NCI-H1436 (cell line): ENCODE measurements at places on chromosomes 2 and 18.

- DNase-seq = no peak
These were observed 230.4 kb downstream of the FHOD3 start for GRCh38 chr18:36527740-36528455.

DNA sequence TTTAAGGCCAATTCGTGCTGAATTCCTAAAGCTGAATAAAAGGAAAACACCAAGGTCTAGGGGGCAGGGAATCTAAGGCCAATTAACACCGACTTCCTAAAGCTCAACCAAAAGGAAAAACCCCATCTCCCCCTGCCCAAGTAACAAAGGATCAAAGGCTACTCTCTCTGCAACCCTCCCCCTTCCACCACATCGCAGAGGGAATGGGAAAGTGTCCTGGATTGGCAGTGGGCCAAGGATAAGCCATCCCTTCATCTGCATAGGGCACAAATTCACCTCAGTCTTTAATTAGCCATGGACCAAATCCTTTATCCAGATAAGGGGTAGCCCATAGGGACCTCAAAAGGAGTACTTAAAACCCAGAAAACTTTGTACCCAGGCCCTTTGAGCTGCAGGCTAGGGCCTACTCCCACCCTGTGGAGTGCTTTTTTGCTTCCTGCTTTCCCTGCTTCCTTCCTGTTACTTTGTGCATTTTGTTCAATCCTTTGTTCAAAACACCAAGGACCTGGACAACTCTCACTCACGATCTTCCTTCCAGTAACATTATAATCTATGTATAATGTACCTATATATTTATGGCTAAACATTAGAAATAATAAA lies 2119.8 kb upstream of the CELF4 start:
- DNase-seq = no peak

- no peak for DNase-seq
These were observed 224.4 kb upstream of the APCDD1 start for GRCh38 chr18:10230072-10230471.

DNA sequence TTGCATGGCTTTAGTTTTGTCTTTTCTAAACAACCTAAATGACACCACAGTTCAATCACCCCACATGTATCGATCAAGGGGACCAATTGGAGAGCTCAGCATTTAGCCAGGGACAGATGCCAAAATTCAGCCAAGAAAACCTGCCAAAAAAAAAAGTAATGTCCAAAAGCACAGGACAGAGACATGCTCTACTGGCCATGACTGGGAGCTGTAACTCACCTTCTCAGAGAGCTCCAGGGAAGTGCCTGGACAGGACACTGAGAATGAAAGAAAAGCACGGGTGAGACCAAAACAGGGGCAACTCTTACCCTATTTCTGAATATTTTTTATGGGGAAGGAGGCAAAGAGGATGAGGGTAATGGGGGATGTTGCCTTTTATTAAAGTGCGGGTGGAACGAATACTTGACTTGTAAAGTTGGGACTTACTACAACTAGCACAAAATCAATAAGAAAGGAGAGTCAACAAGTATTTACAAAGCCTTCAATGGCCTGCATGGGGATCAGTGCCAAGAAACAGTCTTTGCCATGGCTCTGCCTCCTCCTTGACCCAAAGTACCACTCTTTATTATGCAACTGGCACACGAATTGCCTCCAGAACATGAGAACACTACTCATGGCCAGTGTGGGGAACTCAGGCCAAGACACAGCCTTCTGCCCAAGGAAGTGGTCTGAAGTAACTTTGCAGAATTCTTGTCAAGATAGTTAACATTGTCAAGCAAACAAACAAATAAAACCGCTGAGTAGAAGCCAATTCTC lies 72.9 kb upstream of the HK2 start:
- DNase-seq = no peak

DNA sequence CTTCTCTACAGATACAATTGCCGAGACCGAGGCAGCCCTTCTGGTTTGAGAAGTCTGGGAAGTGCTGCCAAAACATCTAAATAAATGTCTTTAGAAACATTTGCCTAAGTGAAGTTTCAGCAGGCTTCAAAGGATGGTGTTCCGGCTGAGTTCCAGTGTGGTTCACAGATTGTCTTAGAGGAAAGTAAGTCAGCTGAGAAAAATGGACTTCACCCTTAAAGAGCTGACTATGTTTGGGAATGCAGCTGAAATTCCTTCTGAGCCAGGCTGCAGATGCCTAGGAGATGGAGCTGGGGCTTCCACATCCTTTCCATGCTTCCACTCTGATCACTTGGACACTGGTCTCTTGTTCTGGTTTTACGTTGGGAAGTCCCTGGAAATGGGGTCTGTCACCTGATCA lies 83.6 kb downstream of the FHOD3 start:
- DNase-seq = no peak

GRCh38 chr2:174012347-174013314 lies 47.5 kb upstream of the SP3 start:
- DNase-seq = no peak

- no peak for DNase-seq
These were observed 59.0 kb downstream of the RASGRP3 start for GRCh38 chr2:33535421-33535820.

DNA sequence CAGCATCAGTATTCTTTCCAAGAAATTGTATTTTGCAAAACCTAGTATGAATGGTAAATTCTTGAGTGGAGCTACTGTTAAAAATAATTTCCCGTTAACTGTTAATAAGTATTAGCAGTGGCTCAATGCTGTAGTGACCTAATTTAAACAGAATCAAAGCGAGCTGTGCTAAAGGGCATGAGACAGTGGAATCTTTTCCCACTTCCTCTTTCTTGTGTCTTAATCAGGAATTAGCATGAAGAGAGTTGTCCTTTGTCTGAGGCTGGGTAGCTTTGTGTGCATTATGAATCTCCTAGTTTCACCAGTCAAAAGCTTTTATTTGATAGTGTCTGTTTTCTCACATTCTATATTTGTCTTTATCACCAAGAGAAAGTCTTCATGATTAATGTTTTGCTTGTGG lies 298.8 kb upstream of the GCFC2 start:
- DNase-seq = no peak

DNA sequence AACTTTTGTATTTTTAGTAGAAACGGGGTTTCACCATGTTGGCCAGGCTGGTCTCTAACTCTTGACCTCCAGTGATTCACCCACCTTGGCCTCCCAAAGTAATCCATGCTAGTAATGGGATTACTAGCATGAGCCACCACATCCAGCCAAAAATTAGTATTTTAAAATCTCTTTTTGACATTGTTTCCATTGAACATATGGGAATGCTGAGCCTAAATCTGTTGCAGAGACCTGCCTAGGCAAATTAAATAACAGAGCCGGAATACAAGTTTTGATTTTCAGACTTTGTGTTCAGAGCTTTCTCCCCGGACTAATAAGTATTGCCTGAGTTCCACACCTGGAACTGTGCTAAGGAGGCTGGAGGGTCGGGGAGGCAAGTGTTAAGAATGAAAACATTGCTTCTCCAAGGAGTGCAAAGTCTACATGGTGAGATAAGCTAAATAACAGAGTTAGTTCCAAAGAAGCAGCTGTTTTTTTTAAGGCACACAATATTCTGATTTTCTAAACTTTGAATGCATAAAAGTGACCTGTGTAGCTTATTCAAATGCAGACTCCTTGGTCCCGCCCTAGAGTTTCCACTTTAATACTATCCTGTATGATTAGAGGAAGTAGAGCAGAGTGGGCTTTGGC lies 150.6 kb upstream of the CELF4 start:
- DNase-seq = no peak

- no peak for DNase-seq
These were observed 194.8 kb downstream of the TPGS2 start for GRCh38 chr18:36633961-36634412.

DNA sequence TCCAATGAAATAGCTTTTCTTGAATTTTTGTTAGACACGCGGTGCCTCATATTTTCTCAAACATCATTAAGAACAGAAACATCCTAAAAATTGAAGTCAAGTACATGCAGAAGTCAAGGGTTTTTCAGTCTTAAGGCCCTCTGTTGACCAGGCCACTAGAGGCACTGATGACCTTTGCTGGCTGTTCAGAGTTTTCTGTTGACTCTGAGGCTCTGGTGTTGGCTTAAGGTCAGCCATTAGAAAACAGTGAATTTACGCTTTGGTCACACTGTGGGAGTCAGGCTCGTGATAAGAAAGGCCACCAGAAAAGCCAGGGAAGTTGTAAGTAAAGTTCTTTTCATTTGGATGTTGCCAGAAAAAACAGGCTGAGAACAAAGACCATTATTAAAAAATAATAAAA lies 5.8 kb upstream of the UPP2 start:
- no peak for DNase-seq

GRCh38 chr18:58212274-58212673 lies 168.2 kb downstream of the NEDD4L start:
- no peak for DNase-seq

- DNase-seq = no peak
These were observed 25.0 kb downstream of the SPP2 start for GRCh38 chr2:234075518-234075915.

DNA sequence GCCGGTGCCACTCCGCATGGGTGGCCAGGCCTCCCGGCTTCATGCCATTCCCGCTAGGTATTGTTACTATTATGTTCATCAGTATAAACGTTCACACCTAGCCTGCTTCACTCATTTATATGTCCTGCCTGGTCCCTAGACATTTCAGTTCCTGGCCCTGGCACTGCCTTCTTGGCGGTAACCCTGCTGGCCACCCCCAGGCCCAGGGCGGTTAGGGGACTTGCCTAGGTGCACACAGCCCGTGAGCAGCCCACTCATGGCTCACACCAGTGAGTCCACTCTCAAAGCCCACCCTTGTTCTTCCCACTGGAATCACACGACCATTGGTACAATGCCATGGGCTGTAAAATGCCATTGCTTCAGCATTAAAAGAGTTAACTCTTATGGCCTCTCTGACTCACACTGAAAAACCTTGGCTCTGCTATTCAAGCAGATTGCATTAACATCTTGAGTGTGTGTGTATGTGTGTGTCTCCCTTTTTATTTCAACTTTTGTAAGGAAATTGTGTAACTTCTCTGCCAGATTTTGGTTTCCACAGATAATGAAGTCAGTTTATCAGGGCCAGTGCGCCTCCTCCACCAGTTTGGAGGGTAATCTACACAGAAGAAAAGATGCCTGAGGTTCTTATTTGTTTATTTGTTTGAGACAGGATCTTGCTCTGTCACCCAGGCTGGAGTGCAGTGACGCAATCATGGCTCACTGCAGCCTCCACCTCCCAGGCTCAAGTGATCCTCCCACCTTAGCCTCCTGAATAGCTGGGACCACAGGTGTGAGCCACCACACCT lies 74.2 kb downstream of the RAB31 start:
- DNase-seq = no peak

DNA sequence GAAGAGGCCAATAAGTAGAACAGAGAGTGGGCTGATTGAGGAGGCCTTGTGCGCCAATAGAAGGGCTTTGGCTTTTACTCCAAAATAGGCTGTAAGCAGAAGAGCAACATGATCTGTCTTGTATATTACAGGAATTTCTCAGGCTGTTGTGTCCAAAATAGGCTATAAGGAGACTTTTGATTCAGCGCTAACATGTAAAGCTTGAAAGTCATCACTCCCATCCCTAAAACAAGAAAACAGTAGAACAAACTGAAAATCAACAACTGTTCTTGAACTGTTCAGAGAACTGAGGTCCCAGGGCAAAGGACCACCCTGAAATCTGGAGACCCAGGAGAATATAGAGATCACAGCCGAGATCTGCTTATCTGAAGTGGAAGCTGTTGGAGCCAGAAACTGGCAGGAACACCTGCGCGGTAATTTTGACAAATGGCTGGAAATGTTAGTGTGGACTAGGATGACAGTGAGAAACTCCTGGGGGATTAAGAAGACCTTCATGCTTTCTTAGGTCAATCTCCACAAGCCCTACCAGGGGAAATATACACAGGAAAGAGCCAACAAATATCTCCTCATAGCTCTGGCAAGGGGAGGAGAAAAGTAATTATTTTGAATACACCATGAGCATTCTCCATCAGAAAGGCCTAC lies 258.6 kb downstream of the RBM43 start:
- no peak for DNase-seq

- peak; percentile 39 for DNase-seq
These were observed at the start of gene LDLRAD4 for GRCh38 chr18:13218368-13218991. Gene LDLRAD4 (plus strand): TSS chr18:13218760.

- DNase-seq = peak; percentile 30
These were observed 435.9 kb downstream of the TSN start for GRCh38 chr2:122191331-122191730.

DNA sequence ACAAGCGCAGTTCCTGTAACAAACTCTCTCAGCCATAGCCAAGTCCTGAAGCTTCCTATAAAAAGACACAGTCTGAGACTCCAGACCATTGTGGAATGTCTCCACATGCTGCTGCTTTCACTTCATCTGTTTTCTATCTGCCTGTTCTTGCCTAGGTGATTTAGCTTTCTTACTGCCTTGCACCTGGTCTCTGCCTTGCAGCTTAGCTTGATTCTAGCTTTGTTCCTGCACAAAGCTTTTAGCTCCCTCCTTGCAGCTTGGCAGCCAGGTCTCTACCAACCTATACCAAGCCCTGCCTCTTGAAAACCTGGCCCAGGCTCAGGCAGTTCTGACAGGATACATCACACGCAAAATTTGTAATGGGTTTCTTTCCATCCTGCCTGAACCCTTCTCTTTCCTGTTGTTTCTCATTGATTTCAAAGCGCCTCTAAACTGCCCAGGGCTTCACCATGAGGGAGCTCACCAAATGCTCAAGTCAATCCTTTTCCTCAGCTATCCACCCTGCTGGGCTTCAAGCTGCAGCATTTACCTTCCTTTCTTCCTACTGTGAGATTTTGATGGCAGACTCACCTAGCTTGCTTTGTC lies 941.3 kb upstream of the NXPH2 start:
- DNase-seq = no peak

DNA sequence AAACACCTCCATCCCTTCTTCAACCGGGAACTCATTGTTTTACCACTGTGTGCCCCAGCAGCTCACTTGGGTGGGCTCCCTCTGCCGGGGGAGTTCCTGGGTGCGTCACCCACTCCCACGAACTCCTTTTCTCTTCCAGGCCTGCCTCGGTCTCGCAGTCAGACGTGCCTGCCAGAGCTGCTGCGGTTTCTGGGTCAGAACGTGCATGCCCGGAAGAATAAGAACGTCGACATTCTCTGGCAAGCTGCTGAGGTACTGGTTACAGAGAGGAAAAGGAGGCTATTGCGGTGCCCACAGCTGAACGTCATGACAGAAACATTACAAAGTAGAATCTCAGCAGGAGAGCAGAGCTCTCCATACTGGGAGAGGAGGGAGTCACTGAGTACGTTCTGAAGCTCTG lies 35.6 kb downstream of the COA5 start:
- no peak for DNase-seq

- no peak for DNase-seq
These were observed 189.4 kb downstream of the ALK start for GRCh38 chr2:29731948-29732347.
